ENCODE measurements at places on chromosomes 4 and X.

GRCh38 chrX:132267392-132267791 lies 48.1 kb upstream of the RAP2C start:
- no peak for DNase-seq

DNA sequence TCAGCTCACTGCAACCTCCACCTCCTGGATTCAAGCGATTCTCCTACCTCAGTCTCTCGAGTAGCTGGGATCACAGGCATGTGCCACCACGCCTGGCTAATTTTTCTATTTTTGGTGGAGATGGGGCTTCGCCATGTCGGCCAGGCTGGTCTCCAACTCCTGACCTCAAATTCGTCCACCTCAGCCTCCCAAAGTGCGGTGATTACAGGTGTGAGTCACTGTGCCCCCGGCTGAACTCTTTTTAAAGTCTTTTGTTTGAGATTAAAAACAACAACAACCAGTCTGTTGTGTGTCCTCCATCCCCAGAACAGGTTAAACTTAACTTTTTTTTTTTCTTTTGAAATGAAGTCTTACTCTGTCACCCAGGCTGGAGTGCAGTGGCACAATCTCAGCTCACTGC lies 36.3 kb upstream of the RBPJ start:
- DNase-seq: no peak

GRCh38 chr4:1748465-1748995 lies 27.2 kb downstream of the TACC3 start:
- DNase-seq: peak; percentile 57

DNA sequence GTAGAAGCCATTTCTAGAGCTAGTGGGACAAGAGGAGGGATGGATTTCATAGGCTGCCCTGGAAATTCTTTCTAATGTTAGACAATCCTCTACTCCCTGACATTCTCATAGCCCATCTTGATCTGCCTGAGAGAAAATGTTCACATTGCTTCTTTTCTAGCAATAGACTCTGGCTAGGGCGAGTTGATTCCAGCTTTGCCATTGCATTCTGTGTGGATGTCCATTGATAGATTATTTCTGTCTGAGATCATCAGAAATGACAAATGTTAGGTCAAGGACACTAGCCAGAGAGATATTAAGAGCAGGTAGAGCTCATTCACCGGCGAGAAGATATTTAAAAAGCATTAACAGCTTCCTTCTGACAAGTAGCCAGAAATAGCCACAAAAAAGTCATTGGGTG lies 184.7 kb downstream of the LDB2 start:
- DNase-seq: no peak

DNA sequence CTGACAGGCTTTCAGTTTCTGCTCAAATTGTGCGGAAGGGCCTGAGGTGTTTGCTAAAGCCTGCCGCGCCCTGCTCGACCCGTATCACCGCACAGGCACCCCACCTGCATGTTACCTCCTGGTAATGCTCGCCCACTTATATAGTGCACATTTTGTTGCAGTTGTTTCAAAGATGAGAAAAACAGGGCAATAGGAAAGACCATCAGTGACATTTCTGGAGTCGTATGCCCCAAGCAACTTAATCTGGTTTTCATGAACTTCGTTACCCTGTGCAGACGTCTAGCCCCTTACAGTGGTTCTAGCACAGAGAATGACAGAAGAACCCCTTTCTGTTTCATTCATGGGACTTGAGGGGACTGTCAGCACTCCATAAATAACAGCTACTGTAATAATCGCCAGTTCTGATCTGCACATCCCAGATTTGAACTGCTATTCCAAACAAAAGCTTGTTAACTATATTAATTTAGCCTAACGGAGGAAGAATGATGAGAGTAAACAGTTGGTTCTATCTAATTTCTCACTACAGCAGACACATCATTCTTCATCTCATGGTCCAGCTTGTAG lies 940 bp upstream of the DCTD start:
- DNase-seq: no peak

DNA sequence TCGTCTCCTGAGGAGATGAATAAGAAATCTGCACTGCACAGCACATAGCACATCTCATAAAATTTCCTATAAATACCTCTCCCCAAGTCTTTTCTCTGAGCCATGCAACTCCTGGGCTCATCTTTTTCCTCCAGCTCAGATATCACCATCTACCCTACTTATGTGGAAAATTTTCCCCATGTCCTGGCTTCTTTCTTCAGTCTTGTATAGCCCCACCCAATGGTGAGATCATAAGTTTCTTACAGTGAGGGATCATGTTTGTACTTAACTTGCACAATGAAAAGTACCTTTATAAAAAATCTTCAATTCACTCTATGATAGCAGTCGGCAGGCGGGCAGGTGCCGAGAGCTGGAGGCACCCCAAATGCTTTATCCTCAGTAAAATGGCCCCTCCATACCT lies 198.6 kb upstream of the S100G start:
- DNase-seq: no peak

GRCh38 chr4:12778191-12778590 lies 705.9 kb downstream of the RAB28 start:
- DNase-seq: no peak

DNA sequence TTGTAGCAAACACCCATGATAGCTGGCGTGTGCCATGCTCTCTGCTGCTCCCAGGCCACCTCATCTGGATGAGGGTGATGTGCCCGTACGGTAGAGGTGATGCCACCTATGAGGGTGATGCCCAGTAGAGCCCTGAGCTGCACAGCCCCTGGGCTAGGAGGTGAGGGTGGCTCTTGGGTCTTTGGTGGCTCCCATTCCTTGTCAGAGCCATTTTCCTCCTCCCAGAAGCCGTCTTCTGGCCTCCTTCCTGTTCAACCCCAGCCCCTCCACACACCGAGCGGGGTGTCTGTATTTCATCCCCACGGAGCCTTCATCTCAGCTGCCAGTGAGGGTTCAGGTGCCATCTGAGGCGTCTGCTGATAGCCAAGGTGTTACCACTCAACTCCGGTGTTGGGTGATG lies 12.0 kb upstream of the TNIP2 start:
- no peak for DNase-seq

- DNase-seq: no peak
Observed at GRCh38 chrX:41655631-41656030, 33.1 kb upstream of the GPR34 start.

DNA sequence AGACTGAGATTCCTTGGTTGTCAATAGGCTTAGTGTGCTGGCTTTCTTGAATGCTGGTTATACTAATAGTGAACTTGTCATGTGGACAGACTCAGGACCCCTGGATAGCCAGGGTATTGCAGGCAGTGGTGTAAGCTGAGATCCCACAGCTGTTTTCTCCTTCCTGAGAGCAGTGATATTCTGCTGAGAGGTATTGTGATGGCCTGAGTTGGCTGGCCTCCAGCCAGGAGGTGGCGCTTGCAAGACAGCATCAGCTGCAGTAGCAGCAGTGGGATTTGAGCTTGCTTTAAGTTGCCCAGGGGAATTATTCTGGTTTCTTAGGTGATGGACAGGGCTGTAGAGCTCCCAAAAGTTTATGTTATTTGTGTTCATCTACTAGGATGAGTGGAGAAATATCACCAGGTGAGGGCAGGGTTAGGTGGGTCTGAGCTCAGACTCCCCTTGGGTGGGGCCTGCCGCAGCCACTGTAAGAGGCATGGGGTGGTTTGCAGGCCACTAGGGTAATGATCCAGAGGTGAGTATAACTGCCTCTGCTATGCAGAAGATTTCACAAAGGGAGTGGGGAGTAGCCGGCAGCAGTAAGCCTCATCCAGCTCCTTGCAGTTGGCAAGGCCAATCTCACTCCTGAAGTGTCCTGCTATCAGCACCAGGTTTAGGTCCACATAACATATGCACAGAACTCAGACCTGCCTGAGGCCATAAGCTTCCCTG lies 66.2 kb downstream of the IL15 start:
- DNase-seq: no peak

DNA sequence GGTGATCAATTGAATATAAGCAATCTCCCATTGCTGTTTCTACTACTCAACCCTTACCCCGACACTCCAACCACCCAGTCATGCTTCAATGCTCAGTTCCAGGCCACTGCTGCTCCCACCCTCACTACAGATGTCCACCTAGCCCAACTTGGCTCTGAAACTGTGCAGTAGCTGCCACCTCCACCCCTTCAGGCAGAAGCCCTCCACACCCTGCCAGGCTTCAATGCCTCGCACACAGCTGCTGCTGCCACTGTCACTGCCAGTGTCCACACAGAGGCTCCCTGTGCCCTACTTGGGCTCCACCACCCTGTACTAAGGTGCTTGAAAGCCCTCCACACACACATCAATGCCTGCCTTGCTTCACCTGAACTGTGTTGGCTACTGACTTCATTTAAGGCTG lies 34.6 kb downstream of the LAMTOR3 start:
- no peak for DNase-seq

DNA sequence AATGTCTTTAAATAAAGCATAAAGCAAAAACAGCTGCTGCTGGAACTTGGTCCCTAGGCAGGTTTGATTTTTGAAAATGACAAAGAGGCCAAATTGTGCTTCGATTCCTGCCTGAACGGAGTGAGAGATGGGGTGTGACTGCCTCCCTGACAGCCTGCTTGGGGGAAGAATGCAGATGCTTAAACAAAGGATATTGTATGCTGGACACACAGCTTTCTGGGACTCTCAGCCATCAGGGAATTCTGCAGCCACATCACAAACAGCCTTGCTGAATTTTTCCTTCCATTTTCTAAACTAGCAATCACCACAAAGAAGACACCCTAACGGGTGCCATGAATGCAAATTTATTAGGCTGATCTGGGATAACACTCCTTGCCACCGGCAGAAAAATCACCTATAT lies 83.9 kb upstream of the CPEB2 start:
- no peak for DNase-seq

DNA sequence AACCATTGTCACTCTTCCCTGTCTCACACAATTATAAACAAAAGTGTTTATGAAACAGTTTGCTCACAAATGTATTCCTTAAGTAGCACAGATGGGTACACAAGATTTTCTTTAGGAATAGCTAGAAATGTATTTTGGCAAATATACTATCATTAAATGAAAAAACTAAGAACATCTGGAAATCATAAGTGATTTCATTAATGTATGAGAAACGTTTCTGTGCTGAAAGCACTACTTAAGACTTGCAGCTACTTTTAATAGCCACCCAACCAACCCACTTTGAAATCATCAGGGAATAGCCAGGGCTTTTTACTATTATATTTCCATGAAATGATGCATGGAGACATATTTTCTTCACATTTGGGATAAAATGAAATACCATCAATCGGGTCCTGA lies 62.3 kb upstream of the NAP1L5 start:
- no peak for DNase-seq

GRCh38 chr4:28600958-28601357 lies 1740.3 kb downstream of the STIM2 start:
- DNase-seq: no peak

DNA sequence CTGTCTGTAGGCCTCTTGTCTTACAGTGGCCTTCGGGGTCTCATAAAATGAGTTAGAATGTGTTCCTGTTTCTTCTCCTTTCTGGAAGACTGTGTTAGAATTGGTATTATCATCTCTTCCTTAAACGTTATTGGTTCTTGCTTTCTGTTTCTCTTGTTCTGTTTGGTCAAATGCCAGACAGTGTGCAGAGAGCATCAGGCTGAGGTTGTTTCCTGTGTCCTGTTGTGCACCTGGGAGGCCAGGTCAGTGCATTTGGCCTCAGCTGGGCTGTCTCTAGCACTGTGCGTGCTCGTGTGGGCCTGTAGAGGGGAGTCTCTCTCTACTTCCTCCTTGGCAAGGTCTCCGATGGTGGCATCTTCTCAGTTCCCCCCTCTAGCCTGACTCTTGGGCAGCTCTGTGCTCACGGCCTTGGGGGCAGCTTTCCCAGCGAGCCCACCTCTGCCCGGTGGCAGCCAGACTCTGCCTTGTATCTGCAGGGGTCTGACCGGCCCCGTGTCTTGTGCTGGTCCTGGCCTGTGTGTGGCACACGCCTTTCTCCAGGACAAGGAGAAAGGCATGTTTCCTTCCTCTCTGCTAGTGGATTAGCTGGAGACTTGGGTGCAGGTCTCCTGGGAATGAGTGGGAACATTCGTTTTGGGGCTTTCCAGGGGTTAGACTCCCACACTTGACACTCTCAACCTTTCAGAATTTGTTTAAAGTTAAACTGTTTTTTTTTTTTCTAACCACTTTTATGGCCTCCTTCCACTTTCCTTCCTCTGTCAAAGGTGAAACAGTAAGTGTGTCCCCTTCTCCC lies 62.3 kb downstream of the FAM193A start:
- no peak for DNase-seq

DNA sequence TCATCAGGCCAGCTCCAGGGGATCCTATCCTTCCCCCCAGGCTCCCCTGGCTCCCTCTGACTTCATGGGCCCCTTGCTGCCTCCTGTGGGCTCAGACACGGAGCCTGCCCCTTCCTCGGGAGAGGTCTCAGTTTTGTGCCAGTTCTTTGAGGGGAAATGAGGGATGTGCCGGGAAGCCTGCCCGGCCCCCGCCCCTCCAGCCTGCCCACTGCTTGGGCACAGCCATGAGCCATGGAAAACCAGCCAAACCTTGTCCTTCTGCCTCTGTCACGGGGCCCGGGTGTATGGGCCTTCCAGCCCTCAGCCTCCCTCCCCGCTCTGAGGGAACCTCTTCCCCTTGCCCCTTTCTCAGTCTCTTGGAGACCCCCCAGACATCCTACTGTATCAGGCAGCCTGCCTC lies 6.8 kb downstream of the BGN start:
- no peak for DNase-seq

GRCh38 chr4:118836301-118837120 lies 585 bp upstream of the SEC24D start:
- DNase-seq: peak; percentile 67

GRCh38 chr4:95170176-95170575 lies 378.6 kb downstream of the UNC5C start:
- DNase-seq: no peak

DNA sequence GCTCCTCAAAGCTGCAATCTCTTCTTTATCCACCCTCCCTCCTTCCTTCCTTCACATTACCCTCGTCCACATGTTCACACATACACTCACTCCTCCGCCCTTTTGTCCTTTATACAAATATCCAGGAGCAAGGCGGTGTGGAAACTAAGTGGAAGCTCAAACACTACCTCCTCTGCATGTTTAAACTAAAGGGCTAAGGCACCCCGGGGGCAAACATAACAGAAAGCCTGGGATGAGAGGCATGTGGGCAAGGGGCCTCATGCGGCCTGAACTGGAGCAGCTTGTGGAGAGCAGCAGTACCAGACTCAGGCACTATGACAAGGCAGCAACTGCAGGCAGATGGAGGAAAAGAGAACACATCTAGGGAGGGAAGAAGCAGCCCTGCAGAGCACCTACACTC lies 9.5 kb downstream of the MAB21L2 start:
- DNase-seq: no peak

DNA sequence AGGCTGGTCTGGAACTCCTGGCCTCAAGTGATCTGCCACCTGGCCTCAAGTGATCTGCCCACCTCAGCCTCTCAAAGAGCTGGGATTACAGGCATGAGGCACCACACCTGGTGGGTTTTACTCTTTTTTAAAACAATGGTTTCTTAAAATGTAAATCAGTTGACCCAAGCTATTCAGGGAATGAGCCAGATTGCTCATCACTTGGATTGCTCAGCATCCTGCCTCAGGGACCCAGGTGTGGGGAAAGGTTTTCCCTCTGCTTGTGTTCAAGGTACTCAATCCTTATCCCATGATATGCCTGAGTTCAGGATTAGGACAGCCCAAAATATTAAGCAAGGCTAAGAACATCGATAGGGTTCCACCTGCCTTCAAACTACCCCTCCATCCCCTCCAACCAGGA lies 67.4 kb downstream of the CHRNA9 start:
- DNase-seq: no peak

GRCh38 chrX:150868625-150869024 lies 29.8 kb downstream of the CD99L2 start:
- no peak for DNase-seq

All from H1 (cell line).